NCI-H524 (cell line): ENCODE measurements at places on chromosomes 3 and 15.

GRCh38 chr3:123344175-123344906 lies 104.5 kb downstream of the ADCY5 start:
- no peak for DNase-seq

GRCh38 chr3:40057786-40058185 lies 248.4 kb downstream of the MYRIP start:
- DNase-seq = no peak

DNA sequence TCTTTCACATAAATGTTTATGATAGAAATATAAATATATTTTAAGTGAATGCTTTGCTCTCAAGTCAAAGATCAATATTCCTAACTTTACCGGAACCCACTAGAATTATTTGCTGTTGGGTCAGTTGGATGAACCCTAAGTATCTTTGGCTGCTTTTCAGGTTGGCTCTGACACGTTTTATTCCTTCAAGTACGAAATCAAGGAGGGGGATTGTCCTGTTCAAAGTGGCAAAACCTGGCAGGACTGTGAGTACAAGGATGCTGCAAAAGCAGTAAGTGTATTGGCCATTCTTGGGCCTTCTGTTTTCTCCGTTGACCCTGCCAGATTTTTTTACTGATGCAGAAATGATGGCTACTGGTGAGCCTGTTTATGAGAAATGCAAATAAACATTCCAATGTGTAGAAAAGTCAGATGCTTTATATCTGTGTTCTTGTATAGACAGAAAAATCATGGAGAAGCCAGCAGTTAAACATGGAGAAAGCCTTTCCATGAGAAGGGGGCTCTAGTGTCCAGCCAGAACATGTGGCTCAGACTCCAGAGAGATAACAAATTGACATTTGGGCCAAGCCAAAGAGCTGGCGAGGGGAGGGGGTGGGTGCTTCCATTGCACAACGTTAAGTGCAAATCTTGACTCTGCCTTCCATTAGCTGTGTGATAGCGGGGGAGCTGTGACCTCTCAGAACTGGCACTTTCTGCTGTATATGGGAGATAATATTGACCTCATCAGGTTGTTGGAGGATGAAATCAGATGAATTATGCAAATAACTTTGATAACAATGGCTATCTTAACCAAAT lies 3.0 kb downstream of the KNG1 start:
- no peak for DNase-seq

GRCh38 chr3:5160321-5160720 lies 27.2 kb upstream of the EDEM1 start:
- no peak for DNase-seq

GRCh38 chr3:168096210-168096652 lies 507 bp upstream of the GOLIM4 start:
- DNase-seq = peak; percentile 94

GRCh38 chr3:43957553-43957952 lies 266.8 kb downstream of the ABHD5 start:
- no peak for DNase-seq
